Esophagus muscularis mucosa (tissue), 4 donors: ENCODE measurements at places on chromosomes 7 and 10. TPM values are rescaled to one million over a fixed set of nuclear protein-coding genes. Genes with fewer than 3 reads are reported as not detected.
A peak's percentile ranks its signal among the peaks of the same experiment; 100 is the strongest.

FAM237B gene
- not detected for total RNA-seq

UCN3 gene
- total RNA-seq = not detected

- H3K27ac ChIP-seq = no peak overlapping the region
- peaks cover 5% of the 10 kb centered on the region for H3K4me1 ChIP-seq
- H3K27me3 ChIP-seq = no peaks in the 10 kb centered on the region
- no peak for DNase-seq
- no peaks in the 10 kb centered on the region for H3K36me3 ChIP-seq
- H3K4me3 ChIP-seq = no peak overlapping the region
Measured at GRCh38 chr10:63585041-63585440, 63.8 kb downstream of the REEP3 start.

NKX6-2 gene
- not detected for total RNA-seq

PAX4 gene
- not detected for total RNA-seq

THSD7A gene
- total RNA-seq = 2.8 TPM

CCDC3 gene
- total RNA-seq = 45.4 TPM

DNA sequence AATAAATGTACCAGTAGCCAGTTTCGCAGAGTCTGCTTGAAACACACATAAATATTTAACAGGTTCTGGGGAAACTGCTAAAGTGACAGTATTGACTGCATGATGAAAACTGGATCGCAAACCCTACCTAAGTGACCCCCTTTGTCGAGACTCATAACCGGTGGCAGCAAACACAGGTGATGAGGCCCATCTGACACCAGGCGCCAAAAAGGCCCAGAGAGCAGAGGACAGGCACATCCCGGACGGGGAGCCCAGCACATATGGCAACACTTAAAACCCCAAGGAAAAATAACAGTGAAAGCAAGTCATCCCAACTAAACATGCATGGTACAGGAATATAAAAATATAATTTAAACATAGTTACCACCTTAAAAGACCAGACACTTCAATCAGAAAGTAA is 62.4 kb downstream of the GRB10 start:
- no peak overlapping the region for H3K27ac ChIP-seq
- H3K4me1 ChIP-seq = peaks cover 43% of the 10 kb centered on the region
- DNase-seq = no peak
- no peak overlapping the region for H3K4me3 ChIP-seq

PSAP gene
- 691 TPM for total RNA-seq

CYP2C19 gene
- not detected for total RNA-seq

SPDYE5 gene
- total RNA-seq = not detected

GRCh38 chr10:70053841-70054288 is 1.2 kb downstream of the MACROH2A2 start:
- H3K4me1 ChIP-seq = peaks cover 22% of the 10 kb centered on the region
- peaks cover 4% of the 10 kb centered on the region for H3K36me3 ChIP-seq
- H3K27ac ChIP-seq = peak overlapping the region; percentile 76
- H3K27me3 ChIP-seq = no peaks in the 10 kb centered on the region

- no peaks in the 10 kb centered on the region for H3K36me3 ChIP-seq
- H3K4me3 ChIP-seq = no peak overlapping the region
- DNase-seq = peak; percentile 97
Measured at GRCh38 chr10:71860243-71861029, 9.4 kb upstream of the PSAP start.
